NCI-H1436 treated with DMSO at 0.1 percent for 48 hours (cell line): ENCODE measurements at places on chromosomes 3 and 15.

- DNase-seq: no peak
These were observed 61.6 kb downstream of the SAMMSON start for GRCh38 chr3:70061096-70061495.

GRCh38 chr3:141934354-141934753 is 57.9 kb downstream of the ATP1B3 start:
- no peak for DNase-seq

DNA sequence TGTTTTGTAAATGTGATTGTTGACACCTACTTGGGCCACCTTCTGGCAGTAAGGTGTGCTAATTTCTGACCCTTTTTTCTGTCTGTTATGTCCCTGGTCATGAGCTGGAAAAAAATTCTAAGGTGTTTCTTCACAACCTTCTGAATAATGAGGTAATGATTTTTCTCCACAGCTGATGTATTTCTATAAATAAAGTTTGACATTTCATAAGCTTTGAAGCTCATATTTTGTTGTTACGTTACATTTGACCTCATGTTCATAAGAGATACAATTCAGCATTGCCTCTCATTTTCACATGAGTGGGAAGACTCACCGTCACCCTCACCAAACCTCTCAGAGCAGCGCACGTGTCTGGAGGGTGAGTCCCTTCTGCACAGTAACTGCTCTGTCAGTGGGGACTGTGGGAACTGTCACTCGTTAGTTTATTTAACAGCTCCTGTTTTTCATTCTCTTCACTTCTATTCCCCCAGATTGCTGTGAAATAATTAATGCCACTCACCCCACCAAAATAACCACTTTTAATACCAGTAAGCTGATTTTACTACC is 140.9 kb downstream of the PLCL2 start:
- no peak for DNase-seq

GRCh38 chr3:90025019-90025418 is 917.6 kb downstream of the EPHA3 start:
- no peak for DNase-seq

DNA sequence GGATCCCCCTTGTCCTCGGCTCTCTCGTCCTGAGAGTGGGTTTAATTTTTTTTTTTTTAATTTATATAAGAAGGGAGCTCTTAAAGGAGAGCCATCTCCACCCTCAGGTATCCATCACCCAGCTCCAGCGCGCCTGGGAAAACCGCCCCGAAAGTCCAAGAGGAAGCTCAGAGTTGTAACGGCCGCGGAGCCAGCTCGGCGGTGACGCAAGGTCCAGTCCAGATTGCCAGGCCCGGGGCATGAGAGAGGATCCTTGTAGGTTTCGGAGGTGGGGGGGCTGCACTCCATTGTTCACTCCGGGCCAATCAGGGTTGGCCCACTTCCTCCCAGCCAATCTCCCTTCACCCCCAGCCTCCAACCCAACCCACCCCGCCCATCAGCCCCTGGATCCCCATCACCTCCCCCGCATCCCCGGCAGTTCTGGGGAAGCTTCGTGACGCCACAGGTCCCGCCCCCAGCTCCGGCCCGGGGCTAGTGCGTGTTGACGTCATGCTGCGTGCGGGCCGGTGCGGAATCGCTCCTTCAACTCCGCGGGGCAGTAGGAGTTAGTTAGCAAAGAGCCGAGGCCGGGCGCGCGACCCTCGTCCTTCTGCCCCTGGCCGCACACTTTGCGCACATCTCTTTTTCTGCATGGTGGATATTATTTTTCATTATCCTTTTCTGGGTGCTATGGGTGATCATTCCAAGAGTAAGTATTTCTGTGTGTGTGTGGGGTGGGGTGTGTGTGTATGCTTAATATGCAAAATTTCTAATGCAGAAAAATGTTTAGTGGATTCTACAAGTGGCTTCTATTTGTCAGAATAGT is at the start of gene ISL2:
Gene ISL2 (plus strand): TSS at position 520 of the 805 bp plus-strand sequence. CDS start 111 bp downstream, at position 631.
- no peak for DNase-seq
